ENCODE measurements at places on chromosomes 6 and 20.

DNA sequence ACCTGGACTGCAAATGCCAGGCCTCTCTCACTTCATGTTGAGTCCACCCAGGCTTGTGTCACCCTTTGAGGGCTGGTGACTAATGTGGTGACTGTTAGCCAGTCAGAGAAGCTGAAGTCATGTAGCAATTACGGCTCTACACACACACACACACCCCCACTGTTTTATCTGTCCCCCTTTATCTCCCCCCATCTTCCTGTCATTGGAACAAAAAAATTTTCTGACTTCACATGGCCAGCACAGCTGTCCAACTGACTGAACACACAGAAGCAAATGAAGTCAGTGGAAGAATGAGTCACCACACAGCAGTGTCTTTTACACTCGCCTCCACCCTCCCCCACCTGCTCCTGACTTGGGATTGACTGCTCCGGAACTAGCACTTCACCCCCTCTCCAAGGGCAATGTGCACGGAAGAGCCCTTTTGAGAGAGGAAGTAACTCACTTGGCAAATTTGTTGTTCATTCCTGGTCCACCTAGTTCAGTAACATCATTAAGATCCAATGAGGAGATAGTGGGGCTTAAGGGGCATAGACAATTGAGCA is 198.0 kb downstream of the RNF144B start:
- no peak for DNase-seq

GRCh38 chr6:69128411-69128810 is 493.3 kb downstream of the ADGRB3 start:
- DNase-seq = no peak

DNA sequence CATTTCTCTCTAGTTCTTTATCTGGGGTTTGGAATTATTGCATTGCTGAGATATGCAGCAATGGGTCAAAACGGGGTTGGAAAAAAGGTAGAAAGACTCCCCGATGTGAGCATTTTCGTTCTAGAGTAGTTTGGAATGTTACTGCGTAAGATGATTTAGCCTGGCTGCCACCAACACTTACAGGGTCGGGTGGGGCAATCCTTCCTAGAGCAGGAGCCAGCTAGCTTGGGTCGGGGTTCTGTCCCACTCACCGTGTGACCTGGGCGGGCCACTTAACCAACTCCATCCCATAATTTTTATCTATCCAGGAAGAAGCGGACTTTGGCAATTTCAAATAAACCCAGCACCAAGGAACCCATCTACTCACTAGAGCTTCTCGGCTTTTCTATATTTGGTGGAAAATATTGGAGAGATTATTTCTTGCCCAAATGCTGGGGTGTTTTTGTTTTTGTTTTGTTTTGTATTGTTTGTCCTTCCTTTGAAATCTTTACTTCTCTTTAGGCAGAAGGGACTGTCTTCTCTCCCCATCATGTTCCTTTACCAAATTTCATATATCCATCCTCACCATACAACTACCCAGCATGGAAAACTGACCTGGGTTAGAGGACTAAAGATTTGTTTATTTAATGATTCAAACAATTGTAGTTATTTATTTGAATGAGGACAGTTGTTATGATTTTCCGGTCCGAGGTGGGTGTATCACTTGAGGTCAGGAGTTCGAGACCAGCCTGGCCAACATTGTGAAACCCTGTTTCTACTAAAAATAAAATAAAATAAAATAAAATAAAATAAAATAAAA is 72.4 kb downstream of the GPX5 start:
- no peak for DNase-seq

DNA sequence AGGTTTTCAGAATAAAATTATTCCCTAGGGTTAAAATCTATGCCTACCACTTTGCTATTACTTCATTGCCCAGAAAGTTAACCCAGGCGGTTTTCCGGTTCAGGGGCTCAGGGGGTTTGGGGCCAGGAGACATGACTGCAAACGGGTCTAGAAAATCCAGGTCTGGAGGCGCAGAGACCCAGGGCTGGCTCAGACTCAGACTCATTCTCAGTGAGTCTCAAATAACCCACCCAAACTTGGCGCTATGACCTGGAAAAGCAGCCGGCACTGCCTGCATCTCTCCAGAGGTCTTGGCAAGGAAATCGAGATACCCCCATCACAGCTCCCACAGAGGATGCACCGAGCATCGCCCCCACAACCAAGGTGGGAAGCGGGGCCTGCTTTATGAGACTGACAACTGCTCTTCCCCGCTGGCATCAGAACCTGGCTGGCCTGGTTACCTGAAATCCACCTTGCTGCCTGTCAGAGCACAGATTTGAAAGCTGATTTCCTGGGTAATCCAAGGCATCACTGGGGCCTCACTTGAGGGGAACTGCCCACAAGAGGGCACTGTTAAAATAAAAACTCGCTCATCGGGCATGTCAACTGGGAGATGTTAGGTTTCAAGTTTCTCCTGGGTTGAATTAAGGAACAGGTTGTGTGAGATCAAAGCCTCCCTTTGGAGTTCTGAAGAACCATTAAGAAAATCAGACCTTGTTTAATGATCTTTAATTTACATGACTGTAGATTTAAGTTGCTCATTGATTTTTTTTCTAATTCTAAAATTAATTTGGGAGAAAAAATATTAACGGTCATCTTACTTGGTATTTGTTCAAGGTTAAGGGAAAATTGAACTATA is 55.1 kb downstream of the KIF16B start:
- no peak for DNase-seq

DNA sequence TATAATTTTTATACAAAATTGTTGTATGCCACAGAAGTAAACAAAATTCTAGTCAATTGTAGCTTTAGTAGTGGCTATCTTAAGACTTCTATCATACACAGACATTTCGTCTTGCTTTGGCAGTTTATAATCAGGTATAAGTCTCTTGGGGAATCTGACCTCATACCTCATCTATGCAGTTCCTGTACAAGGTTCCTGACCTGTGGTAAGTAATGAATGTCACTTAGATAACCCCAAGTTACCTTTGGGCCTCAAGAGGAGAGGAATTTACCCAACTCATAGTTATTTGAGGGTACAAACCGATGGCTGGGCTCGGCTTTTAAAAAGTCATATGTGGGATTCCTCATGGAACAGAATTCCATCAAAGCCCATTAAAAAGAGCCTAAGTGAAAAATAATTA is 58.8 kb upstream of the UNC93A start:
- no peak for DNase-seq

DNA sequence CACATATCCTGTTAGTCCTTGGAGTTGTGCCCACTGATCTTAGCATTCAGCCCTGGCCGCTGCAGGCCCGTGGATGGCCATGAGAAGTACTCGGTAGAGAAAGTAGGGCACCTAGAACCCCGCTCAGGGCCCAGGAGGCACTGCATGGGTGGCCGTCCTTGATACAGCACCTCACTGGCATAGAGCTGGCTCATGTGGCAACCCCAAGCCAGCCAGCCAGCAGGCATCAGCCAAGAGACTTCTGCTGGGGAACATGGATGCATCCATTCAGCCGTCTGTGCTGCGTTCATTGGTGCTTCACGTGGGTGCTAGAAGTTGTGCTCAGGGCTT is 10.6 kb downstream of the PYGB start:
- no peak for DNase-seq

DNA sequence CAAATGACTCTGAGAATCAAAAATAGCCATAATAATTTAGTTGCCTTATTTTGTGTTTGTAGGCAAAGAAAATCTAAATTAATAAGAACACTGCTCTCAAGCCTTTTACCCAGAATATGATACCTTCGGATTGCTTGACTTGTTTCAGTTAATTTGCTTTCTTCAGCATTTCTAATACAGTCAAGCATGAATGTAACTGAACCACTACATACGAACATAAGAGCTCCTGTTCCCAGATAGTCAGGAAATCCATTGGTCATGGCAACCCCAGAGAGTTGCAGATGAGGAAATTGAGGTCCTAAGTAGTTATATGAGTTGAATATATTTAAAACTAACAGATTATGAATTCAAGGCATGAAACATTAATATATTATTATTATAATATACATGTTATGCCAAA is 2.9 kb downstream of the FRK start:
- no peak for DNase-seq

DNA sequence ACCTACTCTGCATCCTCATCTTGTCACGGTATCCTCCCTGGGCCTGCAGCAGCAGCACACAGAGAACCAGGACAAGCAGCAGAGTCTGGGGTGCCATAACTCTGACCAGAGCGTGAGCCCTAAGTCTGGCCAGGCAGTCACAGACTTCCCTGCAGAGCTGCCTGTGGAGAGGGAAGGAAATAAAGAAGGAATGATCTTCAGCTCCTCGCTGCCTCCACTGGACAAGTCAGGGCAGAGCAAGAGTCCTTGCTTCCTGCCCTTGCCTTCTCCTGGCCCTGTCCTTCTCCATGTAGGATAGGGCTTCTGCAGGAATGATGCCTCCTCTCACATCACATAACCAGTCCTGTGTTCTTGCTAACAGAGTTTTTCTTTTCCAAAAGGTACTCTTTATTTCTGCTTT is 15.9 kb upstream of the WFDC11 start:
- DNase-seq = no peak

DNA sequence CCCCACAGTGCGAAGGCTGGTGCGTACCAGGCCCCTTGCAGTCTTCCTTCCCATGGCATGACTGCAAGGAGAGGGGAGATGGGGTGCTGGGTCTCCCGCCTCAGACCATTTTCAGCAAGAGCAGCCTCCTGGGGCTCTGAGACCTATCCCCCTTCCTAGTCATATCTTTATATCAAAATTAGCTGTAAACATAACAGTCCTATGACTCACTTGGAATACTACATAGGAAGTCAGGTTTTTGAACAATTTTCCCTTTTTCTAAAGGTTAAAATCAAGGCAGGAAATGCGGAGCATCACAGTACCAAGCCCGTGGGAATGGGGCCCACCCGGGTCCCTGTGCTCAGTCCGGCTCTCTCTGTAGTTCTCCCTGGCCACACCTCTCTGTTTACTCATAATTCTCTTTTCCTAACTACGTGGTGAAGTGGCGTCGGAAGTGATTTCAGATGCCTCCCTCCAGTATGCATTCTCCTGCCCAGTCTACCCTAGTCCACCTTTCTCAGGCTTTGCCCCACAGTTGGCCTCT is 109.8 kb upstream of the TMEM170B start:
- no peak for DNase-seq

DNA sequence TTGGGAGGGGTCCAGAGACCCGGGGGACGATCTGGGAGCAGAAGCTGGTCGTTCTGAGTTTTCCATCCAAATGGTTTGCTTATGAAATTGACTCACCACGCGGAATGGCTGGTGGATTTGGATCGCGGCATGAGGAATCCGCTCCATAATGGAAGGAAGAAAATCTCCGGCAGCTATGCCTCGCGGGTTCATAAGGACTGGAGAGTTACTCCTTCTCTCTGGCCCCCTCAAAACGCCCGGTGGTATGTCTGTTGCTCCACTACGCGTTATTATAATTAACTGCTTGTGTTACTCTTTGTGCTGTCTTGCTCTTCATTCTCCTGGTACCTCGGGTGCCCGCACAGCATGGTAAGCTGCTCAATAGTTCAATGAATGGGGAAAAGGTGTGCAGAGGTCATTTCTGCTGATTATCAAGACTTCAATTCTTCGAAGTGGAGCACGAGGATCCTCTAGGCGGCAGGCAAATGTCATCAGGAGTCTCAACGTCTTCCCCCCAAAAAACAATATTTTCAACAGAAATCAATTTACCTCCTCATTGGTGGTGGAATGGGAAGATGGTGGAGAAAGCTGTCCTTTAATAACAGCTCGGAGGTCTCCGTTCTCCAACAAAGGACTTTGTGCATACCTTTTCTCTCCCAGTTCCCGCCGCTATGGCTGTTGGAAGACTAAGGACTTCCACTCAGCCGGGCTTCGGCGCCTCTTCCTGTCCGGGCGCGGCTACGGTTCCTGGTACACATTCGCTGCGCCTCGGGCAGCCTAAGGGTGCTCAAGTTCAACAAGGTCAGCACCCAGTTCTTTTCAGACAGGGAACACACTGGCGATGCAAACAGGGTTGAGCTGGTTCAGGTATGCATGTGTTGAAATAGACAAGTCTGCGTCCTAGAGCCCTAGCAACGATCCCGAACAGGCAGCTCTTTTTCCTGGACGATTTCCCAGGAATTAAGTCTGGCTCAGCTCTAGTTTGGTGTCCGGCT is 9.2 kb upstream of the PRSS16 start:
- no peak for DNase-seq
